Myocyte (in vitro differentiated cells): ENCODE measurements at places on chromosomes 3 and 15. TPM values are rescaled to one million over a fixed set of nuclear protein-coding genes. Genes with fewer than 3 reads are reported as not detected.

DNA sequence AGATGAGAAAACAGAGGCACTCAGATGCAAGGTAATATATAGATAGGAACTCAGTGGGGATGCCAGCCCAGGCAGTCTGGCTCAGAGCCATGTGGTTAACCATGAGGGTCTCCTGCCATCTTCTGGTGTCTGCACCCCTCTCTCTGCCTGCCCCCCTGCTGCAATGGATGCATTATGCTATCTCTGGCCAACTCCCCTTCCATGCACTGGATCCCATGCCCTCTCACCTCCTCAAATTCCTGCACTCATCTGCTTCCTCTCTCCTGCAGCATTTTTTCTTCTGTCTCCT is 163.2 kb downstream of the STT3B start:
- no peak for DNase-seq

Gene PTX3
- total RNA-seq: 11.9 and 21.0 TPM in 2 replicates

Gene COL6A5
- total RNA-seq: not detected in 2 replicates

GRCh38 chr3:194632809-194633348 is 340 bp downstream of the TMEM44 start:
- DNase-seq: peak; percentile 41

Gene SCG5
- 1.3 and 2.3 TPM in 2 replicates for total RNA-seq

GRCh38 chr3:55882006-55882405 is 394.9 kb upstream of the WNT5A start:
- no peak for DNase-seq

- no peak for DNase-seq
Measured at GRCh38 chr3:100761211-100761942, 52.1 kb downstream of the TFG start.

GRCh38 chr3:192422321-192422996 is 304.9 kb downstream of the FGF12 start:
- DNase-seq: no peak

Gene PRR20G
- not detected in 2 replicates for total RNA-seq

Gene SOX14
- total RNA-seq: not detected in 2 replicates

DNA sequence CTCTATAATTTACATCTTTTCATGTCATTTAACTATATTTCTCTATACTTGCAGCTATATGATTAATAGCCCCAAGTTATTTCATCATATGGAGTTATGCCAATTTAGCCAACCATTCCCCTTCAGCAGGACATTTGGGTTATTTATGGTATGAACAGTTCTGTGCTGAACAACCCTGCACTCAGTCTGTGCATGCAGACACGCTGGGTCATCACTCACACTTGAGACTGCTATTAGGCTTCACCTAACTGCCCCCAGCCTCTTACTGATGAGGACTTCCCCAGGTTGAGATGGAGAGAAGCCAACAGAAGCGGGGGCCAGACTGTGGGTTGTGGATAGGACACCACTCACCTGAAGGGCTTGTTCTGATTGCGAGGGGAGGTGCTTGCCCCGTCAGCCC is 7.3 kb downstream of the TADA3 start:
- DNase-seq: no peak

DNA sequence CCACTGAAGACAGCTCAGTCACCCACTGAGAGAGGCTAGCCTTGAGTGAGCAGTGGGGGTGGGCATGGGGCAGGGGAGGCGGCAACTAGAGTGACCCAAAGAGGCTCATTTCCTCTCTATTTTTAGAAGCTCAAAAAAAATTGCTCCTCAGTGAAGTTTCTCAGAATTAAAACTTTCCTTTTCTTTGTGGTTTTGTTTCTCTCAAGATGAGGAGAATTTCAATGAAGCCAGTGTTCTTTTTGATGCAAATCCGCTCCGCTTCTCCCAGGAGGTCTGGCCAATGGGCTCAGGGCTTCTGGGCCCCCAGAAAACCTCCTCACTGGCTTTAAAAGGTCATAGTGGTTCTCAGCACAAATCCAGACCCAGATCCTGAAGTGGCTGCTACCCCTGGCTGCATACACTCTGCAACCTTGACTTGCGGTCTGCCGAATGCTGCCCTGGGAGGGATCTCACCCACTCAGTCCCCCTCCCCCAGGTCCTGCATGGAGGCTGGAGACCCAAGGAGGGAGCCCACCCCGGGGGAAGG is at the start of gene ACSBG1:
TSS of gene ACSBG1 (minus strand) at position 51 of the 526 bp plus-strand sequence. CDS start 64 bp downstream, outside the sequence.
- DNase-seq: no peak

GRCh38 chr3:45021524-45022297 is 4.4 kb upstream of the CLEC3B start:
- peak; percentile 76 for DNase-seq

GRCh38 chr15:40845036-40845435 is 1.2 kb downstream of the SPINT1 start:
- DNase-seq: no peak

DNA sequence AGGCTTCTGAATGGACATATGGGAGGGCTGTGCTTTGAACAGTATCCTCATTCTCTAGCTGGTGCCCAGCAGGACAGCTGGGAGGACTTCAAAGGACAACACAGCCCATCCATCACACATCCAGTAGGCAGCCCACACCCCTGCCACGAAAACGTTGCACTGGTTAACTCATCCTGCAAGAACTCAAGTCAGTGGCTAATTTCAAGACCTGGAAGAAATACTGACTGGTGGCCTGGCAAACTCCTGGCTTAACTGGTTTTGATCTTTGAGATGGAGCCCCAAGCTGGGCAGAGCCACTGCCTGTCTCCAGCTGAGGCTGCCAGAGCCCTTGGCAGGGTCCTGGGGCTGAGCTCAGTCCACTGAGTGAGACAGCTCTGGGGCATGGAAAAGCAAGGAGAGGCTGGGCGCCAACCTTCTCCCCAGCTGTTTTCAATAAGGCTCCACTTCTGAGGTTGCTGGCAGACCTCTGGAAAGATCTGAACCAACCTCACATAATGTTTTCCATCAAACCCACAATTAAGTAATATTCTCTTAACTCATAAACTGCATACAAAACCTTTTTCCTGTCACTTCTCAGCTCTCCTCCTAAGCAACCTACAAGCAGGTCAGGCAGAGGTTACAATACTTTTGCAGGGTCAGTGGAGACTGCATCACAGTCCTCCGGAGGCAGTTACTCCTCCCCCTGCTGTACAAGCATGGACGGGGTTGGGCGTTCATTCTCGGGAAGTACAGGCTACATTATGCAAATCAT is 110.3 kb downstream of the MYLK start:
- peak; percentile 96 for DNase-seq

- DNase-seq: peak; percentile 61
Measured at GRCh38 chr15:29668120-29668602, 154.1 kb downstream of the TJP1 start.

Gene FOXB1
- not detected in 2 replicates for total RNA-seq

Gene CCR8
- not detected in 2 replicates for total RNA-seq

GRCh38 chr3:39112113-39112512 is 4.6 kb downstream of the TTC21A start:
- no peak for DNase-seq

DNA sequence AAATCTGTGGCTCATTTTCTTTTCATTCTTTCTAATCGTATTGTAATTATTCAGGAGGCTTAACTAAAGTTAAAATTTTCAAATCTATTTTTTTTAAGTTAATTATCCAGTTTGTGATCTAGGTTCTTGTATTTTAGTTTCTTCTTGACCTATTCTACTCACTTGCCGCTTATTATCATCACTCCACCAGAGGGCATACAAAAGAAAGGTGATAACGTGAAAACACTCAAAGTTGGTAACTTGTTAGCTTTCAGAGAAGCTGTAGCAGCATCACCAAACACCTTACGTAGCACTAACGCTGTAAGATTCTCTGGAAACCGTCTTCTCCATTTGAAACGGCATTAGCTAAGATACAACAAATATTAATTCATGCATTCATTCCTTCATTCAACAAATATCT is 4.8 kb downstream of the GNB4 start:
- peak; percentile 48 for DNase-seq

- DNase-seq: no peak
Measured at GRCh38 chr15:50414624-50415023, 9.6 kb upstream of the USP8 start.

GRCh38 chr15:72521682-72522081 is 47.6 kb downstream of the ARIH1 start:
- DNase-seq: no peak

GRCh38 chr3:49733551-49733950 is 9.8 kb upstream of the GMPPB start:
- no peak for DNase-seq

GRCh38 chr3:29268651-29269050 is 12.2 kb upstream of the RBMS3 start:
- peak; percentile 60 for DNase-seq

Gene SPINK8
- total RNA-seq: not detected in 2 replicates

Gene GCSAM
- not detected in 2 replicates for total RNA-seq

DNA sequence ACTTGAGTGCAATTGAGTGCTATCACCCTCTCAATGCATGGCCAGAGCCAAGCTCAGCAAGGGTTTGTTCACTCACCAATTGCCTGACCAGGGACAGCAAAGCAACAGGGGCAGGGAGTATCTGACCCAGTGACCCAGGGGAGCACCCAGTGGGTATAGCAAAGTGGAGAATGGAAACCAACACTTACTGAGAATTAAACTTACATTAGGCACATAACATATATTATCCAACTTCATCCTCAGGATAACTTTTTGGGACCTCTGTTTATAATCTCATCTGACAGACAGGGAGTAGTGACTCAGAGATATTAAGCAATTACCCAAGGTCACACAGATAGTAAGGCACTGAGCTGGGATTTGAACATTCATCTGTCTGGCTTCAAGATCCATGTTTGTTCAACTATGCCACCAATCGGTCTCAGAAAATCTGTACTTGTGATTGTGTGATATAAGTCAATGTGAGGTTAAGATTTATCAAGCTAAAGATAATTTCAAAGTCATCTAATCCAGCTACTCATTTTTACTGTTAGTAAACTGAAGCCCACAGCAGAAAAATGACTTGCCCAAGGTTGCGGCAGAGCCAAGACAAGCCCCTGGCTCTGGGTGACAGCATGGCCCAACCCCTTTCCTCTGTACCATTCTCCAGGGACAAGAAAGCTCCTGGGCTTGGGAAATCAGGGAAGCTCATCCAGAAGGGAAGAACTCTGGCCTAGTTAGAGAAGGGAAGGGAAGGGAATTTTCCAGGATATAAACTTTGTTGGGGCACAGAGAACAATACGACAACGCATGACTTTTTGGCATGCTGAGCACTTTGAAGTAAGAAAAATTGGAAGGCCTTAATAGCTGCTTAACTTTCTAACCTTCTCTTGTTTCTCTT is 138.0 kb upstream of the SMAD3 start:
- no peak for DNase-seq

GRCh38 chr3:53881691-53882593 is at the start of gene ACTR8:
TSS of gene ACTR8 (minus strand) at chr3:53882152. CDS start at chr3:53882101, 51 bp downstream.
- peak; percentile 87 for DNase-seq

DNA sequence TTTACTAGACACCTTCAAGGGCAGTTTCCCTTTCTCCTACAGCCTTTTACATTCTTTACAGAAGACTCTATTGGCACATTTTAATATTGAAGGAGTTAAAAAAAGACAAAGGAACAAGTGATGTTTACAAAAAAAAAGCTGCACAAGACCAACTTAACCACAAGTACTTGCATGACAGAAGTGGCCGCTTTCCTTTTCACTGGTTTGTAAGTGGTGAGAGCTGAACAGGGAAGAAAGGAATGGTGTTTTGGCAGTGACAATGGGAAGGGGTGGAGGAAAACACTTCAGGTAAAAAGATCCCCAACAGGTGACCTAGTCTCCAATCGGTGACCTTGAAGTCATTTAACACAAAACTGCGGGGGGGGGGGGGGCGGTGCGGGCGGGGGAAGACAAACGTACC is 1.1 kb downstream of the WDR72 start:
- no peak for DNase-seq

GRCh38 chr3:172438186-172438585 is 10.1 kb downstream of the GHSR start:
- DNase-seq: no peak

- DNase-seq: peak; percentile 61
Measured at GRCh38 chr15:57559875-57560274, 31.8 kb upstream of the MYZAP start.

Gene CPN2
- total RNA-seq: not detected in 2 replicates

DNA sequence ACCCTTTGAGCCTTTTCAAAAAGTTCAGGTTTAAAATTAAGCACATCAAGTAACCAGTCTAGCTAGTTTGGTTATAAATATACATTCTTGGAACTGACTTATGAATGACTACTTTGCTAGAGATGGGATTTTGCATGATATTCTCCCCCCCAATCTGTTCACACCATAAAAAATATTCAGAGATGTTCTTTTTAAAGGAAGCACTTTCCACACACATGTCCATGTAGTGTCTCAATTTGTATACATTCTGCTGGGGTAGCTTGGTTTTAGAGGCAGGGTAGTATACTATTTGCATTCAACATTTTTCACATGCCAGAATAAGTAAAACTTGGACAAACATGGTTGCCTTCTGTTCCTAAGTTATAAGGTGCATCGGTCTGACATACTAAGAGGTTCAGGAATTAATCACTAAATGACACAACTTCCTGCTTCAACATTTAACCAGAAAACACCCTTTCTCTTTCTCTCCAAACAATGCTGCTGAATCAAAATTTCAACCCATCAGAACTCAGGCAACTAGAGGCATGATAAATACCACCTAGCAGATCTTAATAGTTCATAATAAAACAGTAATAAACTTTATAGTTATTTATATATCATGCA is 57.0 kb downstream of the SUMF1 start:
- DNase-seq: no peak

GRCh38 chr3:45123581-45124269 is 22.5 kb downstream of the CDCP1 start:
- DNase-seq: peak; percentile 97

Gene MAPK6
- total RNA-seq: 84.6 and 119 TPM in 2 replicates

GRCh38 chr3:125959317-125960065 is 9.5 kb upstream of the ROPN1B start:
- no peak for DNase-seq

GRCh38 chr3:153036846-153037245 is 125.2 kb upstream of the RAP2B start:
- DNase-seq: no peak

Gene VILL
- total RNA-seq: 5.5 and 7.9 TPM in 2 replicates

Gene MYRIP
- 0.10 and 0.27 TPM in 2 replicates for total RNA-seq

Gene PP2D1
- total RNA-seq: not detected in 2 replicates

Gene OSBPL10
- 15.2 and 15.5 TPM in 2 replicates for total RNA-seq

Gene PPM1M
- total RNA-seq: 5.5 and 7.3 TPM in 2 replicates

Gene NPAP1
- not detected in 2 replicates for total RNA-seq

Gene FAM81A
- 0.47 and 1.8 TPM in 2 replicates for total RNA-seq

Gene VIPR1
- total RNA-seq: not detected in 2 replicates
